ENCODE measurements at places on chromosomes 12 and 14. TPM values are rescaled to one million over a fixed set of nuclear protein-coding genes. Genes with fewer than 3 reads are reported as not detected.
A peak's percentile ranks its signal among the peaks of the same experiment; 100 is the strongest.

The NGB gene
- total RNA-seq, result not detected

The HCAR2 gene
- not detected for total RNA-seq

The RNASE7 gene
- not detected for total RNA-seq

The RPS6KL1 gene
- total RNA-seq, result 0.24 TPM

The KRT73 gene
- total RNA-seq, result not detected

The CFAP54 gene
- total RNA-seq, result 0.71 TPM

DNA sequence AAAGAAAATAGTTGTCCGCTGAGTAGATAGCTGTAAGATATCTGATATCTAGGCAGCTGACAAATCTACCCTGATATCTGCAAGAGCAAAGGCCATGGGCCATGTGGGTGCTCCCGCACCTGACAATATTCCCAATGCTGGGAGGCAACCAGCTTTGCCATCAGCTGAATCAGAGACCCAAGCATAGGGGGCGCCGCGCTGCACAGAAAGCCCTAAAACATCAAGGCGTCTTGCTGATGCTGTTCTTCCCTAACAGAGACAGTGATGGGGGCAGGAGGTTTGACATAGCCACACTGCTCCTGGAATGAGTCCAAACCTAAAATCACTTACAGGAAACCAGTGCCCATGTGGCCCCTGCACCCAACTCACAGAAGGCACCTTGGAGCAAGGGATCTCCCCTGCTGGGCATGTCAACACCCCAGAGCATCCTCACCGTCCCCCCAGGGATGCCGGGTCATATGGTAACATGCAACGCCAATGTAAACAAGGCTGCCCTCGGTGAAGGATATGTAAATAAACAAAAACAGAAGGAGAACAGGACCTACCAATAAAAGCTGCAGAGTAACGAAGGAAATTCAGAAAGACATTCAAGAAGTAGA, 199.5 kb downstream of the TMEM132D start:
- no peak for DNase-seq
- H3K36me3 ChIP-seq, result no peaks in the 10 kb centered on the region
- no peak overlapping the region for H3K27ac ChIP-seq

- no peaks in the 10 kb centered on the region for H3K27me3 ChIP-seq
- DNase-seq, result no peak
- H3K27ac ChIP-seq, result no peak overlapping the region
- no peak overlapping the region for H3K4me3 ChIP-seq
- no peaks in the 10 kb centered on the region for H3K4me1 ChIP-seq
Observed at GRCh38 chr12:14710632-14711320, 14.4 kb upstream of the GUCY2C start.

GRCh38 chr14:34778744-34779143, 64.4 kb upstream of the CFL2 start:
- no peaks in the 10 kb centered on the region for H3K36me3 ChIP-seq
- no peak overlapping the region for H3K27ac ChIP-seq
- no peaks in the 10 kb centered on the region for H3K27me3 ChIP-seq
- no peaks in the 10 kb centered on the region for H3K4me1 ChIP-seq

GRCh38 chr14:71135911-71136310, 228.7 kb downstream of the PCNX1 start:
- H3K4me3 ChIP-seq, result no peak overlapping the region
- no peak for DNase-seq
- H3K27ac ChIP-seq, result no peak overlapping the region
- H3K36me3 ChIP-seq, result no peaks in the 10 kb centered on the region
- peaks cover 2% of the 10 kb centered on the region for H3K4me1 ChIP-seq

DNA sequence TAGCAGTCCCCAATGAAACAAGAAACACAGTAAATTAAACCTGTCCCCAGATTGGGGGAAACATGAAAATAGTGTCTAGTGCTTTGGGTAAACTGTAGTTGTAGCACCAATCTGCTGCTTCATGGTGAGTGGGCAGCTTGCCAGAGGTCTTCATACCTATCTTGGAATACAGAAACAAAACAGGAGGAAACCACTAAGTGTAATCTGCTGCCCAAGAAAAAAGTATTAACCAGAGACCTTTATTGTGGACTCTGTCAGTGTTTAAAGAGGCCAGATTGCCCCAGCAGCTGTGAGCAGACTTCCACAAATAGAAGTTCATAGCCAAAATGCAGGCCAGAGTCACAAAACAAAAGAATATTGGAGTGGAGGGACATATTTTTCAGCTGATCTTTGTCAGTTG, 2.3 kb downstream of the ISCU start:
- no peak for DNase-seq
- no peaks in the 10 kb centered on the region for H3K27me3 ChIP-seq
- H3K36me3 ChIP-seq, result no peaks in the 10 kb centered on the region

DNA sequence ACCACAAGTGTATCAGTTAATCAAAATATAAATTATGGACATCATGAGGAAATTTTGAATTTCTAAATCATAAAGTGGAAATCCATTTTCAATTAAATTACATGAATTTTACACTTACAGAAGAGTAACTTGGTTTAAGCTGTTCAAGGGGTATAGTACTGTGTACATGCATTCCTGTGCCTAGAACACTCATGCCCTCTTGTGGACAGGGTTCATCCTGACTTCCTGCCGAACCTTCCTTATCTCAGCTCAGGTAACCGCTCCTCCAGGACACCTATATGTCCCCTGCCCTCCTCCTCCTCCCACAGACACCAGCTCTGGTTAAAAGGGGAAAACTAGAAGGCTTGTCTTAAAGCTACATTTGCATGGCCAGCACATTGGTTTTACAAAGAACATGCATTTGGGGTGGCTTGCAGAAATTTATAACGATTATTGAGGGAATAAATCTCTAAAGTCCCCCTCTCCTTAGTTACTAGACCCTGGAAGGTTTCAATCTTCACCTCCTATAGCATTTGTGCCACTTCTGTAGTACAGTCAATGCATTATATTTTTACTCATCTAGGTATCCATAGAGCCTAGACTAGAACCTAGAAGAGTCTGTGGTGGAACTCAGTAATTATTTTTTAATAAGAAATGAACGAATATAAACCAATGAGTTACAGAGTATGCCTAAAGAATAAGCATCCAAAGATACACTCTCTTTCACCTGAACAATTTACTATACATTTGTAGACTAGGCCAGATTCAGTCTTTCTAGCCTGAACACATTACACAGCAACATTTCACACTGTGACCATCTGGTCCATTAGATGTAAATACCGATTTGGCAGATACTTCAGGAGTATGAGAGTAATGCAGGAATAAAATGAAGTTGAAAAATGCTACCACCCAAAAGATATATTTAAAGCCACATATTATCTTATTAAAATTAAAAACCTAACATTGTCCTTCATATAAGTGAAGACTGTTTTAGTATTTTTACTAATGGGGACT, 345.6 kb downstream of the PAWR start:
- H3K27ac ChIP-seq, result no peak overlapping the region
- no peaks in the 10 kb centered on the region for H3K36me3 ChIP-seq
- DNase-seq, result no peak
- H3K4me3 ChIP-seq, result no peak overlapping the region
- H3K4me1 ChIP-seq, result no peaks in the 10 kb centered on the region

GRCh38 chr12:19203539-19204506, 74.3 kb downstream of the PLEKHA5 start:
- H3K4me1 ChIP-seq, result peaks cover 1% of the 10 kb centered on the region
- DNase-seq, result no peak
- no peak overlapping the region for H3K27ac ChIP-seq
- no peak overlapping the region for H3K4me3 ChIP-seq
- no peaks in the 10 kb centered on the region for H3K27me3 ChIP-seq

DNA sequence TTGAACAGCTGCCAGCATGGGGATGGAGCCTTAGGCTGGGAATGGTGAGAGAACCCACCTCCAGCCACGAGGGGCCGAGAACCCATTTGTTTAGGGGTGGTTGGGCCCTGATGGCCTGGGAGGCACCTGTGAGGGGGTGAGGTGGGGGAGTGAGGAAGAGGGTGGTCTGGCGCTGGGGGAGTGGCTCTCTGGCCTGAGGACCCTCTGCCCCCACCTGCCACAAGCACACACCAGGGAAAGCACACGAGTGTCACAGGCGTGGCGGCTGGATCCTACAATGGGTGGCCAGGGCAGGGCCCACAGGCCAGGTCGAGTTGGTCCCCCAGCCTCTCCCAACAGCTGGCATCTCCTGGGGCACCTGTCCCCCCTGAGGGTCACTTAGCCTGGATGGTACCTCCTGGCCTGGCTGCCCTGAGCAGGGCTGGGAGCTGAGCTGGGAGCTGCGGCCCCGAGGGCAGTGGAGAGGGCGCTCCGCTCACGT, 340.5 kb downstream of the TMEM121 start:
- DNase-seq, result peak; percentile 5
- no peaks in the 10 kb centered on the region for H3K27me3 ChIP-seq
- H3K4me1 ChIP-seq, result no peaks in the 10 kb centered on the region
- H3K27ac ChIP-seq, result no peak overlapping the region
- H3K4me3 ChIP-seq, result no peak overlapping the region

DNA sequence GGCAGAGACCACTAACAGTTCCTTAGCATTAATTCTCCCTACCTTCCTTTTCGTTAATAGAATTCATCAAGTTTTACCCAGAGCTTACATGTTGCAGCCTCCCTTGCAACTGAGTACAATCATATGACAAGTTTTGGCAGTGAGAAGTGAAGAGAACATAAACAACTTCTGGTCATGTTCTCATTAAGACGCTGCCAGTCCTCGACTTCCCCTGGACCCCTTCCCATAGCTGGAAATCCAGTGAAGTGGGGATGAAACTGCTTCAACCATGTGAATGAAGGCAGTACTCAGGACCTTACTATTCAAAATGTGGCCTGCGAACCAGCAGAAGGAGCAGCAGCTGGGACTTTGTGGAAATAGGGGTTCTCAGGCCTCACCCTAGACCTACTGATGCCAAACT, 133.9 kb downstream of the SPTSSA start:
- no peak overlapping the region for H3K4me3 ChIP-seq
- no peaks in the 10 kb centered on the region for H3K27me3 ChIP-seq
- H3K27ac ChIP-seq, result no peak overlapping the region
- H3K36me3 ChIP-seq, result no peaks in the 10 kb centered on the region
- H3K4me1 ChIP-seq, result no peaks in the 10 kb centered on the region

DNA sequence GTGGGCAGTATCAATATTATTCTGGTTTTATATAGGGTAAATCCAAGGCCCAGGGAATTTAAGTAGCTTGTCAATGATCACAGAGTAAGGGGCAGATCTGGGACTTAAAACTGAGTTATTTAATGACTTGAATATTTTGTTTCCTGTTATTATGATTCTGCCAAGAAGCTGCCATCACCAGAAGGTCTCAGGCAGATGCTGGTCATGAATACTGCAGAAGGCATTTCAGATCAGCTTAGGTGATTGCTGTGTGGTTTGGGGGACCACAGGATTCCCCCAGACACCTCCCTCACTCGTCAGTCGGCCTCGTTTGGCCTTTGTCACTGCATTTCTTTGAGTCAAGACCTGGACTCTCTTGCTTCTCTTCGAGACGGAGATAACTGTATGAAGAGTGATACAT, 47.7 kb upstream of the EVL start:
- no peak overlapping the region for H3K27ac ChIP-seq
- DNase-seq, result no peak
- no peaks in the 10 kb centered on the region for H3K36me3 ChIP-seq
- H3K4me3 ChIP-seq, result no peak overlapping the region
- no peaks in the 10 kb centered on the region for H3K27me3 ChIP-seq

DNA sequence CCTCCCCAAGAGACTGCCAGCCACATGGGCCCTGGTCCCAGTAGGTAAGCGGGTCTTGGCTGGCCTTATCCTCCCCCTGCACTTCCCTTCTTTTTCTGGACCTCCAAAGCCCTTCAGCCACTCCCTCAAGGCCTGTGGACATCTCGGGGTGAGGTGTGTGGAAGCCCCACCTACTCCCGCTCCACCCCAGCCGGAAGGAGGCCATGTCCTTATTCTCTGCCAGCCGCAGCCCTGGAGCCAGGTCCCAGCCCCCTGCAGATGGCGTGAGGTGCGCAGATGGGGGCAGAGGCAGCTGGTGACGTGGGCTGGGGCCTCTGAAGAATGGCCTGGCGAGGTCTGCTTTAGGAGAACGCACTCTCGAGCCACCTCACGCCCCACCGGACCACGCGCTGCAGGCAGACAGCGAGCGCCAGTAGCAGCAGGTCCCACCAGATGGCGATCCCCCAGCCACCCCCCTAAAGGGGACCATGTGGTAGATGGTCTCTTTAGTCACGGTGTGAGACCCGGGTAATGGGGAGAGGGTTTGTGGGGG, 167.1 kb downstream of the TSPAN9 start:
- no peak for DNase-seq
- H3K4me3 ChIP-seq, result no peak overlapping the region
- no peaks in the 10 kb centered on the region for H3K27me3 ChIP-seq

- H3K27me3 ChIP-seq, result no peaks in the 10 kb centered on the region
- no peaks in the 10 kb centered on the region for H3K36me3 ChIP-seq
- H3K27ac ChIP-seq, result no peak overlapping the region
- no peaks in the 10 kb centered on the region for H3K4me1 ChIP-seq
- no peak for DNase-seq
Observed at GRCh38 chr14:63510538-63510937, 32.6 kb downstream of the PPP2R5E start.

DNA sequence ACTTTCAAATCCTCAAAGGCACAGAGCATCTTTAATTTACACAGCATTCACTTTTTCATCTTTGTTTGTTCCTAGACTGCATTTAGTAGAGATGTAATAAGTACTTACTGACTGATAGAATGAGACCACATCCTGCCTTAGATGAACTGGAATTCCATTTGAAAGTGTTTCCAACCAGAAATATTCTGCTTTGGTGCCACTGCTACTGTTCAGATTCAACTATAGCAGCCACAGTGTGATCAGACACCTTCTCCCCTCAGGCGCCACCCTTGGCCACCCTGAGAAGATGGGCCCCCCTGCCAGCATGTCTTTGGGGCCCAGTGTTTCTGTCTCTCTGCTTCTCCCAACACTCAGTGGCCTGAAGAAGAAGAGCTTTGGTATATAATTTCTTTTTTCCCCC, 449.1 kb downstream of the RAD51B start:
- peaks cover 4% of the 10 kb centered on the region for H3K4me1 ChIP-seq
- H3K4me3 ChIP-seq, result no peak overlapping the region
- no peaks in the 10 kb centered on the region for H3K36me3 ChIP-seq
- DNase-seq, result no peak

DNA sequence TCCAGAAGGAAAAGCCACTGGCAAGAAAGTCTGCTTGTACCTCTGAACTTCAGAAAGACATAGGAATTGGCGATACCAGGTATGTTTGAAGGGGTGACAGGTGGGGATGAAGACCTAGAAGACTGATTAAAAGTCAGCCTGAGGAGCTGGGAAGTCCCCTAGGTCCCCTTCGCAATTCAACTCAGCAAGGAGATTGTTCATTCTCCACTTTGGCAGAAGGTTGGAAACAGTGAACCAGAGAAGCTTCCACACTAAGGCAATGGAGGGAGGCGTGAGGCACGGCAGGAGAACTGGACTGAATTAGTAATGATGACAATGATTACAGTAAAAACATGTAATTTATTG, 240.3 kb upstream of the TMPO start:
- H3K36me3 ChIP-seq, result no peaks in the 10 kb centered on the region
- DNase-seq, result no peak
- H3K27me3 ChIP-seq, result no peaks in the 10 kb centered on the region
- H3K4me1 ChIP-seq, result no peaks in the 10 kb centered on the region

- H3K27me3 ChIP-seq, result no peaks in the 10 kb centered on the region
- H3K4me3 ChIP-seq, result peak overlapping the region; percentile 99
- H3K27ac ChIP-seq, result peak overlapping the region; percentile 31
- no peak for DNase-seq
Observed at GRCh38 chr12:56299308-56299852, 750 bp downstream of the CS start.
